Stimulated activated CD8-positive, alpha-beta memory T cell treated with anti-CD3 and anti-CD28 coated beads, Interleukin-4, amount 100 ng/mL, for 1 hour (primary cell): ENCODE measurements at places on chromosomes 5 and 9.

GRCh38 chr9:131891598-131891997, 151.7 kb upstream of the RAPGEF1 start:
- no peak for DNase-seq

GRCh38 chr9:14418941-14419937, 105.3 kb upstream of the NFIB start:
- DNase-seq = no peak

GRCh38 chr9:135879237-135879601, 28.1 kb downstream of the CAMSAP1 start:
- DNase-seq = no peak

- DNase-seq = no peak
Observed at GRCh38 chr5:154095904-154096303, 57.1 kb downstream of the MFAP3 start.

DNA sequence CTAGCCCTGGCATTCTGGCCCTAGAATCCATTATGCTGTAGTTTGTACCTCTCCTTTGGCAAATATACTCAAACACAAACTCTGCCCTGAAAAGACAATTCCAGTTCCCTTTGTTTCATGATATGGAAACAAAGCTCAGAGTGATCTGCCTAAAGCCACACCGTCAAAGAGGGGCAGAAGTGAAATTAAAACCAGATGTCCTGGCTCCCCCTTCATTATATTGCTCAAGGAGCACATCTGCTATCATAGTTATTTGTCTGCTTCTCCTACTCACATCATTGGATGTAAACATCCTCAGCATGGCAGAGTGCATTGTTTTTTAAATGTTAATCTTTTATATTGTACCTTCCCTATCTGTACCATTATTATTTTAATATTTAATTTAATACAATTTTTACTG, 266.7 kb upstream of the SMARCA2 start:
- DNase-seq = no peak

- DNase-seq = no peak
Observed at GRCh38 chr9:93357649-93358048, 93.8 kb upstream of the FAM120A start.

DNA sequence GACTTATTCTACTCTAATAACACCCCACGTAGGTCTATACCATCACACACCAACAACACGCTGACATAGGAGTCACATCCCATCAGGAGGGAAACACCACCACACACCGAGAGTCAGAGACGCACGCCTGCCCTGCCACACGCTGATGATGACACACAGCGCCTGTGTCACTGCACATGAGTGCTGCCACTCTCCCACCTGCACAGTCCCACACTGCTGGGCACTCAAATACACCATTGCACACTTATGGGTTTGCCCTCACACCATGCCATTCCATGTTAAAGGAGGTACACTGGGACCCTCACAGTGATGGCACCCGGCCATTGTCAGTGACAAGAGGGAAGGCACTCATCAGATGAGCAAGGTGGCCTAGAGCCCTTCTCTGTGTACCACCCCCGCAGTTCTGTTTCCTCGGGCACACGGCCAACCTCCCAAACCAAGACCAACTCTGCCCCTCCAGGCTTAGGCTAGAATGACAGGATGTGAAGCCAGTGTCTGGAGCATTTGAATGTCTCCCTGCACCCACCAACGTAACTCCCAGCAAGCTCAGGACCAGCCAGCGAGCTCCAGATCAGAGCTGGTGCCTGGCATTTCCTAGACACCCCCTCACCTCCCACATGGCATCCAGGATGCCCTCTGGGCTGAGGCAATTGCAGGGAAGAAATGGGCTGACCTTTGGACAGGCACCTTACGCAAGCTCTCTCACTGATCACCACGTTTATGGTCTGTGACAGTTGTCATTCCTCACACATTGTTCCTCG, 3.6 kb upstream of the CPLX2 start:
- DNase-seq = no peak

DNA sequence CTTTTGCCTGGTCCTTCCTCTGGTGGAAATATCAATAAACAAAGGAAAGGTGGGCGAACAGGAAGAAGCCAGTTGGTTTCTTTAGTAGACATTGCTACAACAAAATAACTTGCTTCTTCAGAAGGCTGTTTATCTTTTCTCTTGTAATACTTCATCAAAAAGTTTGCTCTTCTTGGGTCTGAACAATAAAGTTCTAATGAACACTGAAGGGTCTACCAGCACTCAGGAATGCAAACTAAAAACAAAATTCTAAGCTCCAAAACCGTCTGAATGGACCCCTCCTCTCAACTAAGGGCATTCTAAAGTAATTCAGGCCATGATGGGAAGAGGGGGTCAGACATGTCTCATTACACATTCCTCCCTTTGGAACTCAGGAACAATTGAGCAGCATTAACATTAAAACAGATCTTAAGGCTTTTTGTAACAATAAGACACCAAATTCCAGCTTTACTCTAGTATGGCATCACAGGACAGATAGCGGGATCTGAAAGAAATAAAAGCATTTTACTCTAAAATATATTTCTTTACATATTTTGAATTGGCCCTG, 2.3 kb downstream of the TBCA start:
- no peak for DNase-seq

DNA sequence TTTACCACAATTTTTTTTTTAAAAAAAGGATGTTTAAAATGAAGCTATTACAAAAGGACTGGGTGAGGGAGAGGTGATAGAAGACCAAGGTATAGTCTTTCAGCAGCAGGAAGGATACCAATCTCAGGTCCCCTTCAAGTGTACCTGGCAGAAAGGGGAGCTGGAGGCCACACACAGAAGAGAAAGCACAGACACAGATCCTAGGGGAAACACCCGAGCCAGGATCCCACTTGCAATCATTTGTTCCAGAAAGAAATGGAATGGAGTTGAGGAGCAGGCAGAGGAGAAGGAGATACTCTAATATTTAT, 5.6 kb downstream of the GNPDA1 start:
- no peak for DNase-seq

- no peak for DNase-seq
Observed at GRCh38 chr5:127549551-127549950, 32.1 kb downstream of the PRRC1 start.

- no peak for DNase-seq
Observed at GRCh38 chr5:131854134-131854533, 57.3 kb upstream of the FNIP1 start.

DNA sequence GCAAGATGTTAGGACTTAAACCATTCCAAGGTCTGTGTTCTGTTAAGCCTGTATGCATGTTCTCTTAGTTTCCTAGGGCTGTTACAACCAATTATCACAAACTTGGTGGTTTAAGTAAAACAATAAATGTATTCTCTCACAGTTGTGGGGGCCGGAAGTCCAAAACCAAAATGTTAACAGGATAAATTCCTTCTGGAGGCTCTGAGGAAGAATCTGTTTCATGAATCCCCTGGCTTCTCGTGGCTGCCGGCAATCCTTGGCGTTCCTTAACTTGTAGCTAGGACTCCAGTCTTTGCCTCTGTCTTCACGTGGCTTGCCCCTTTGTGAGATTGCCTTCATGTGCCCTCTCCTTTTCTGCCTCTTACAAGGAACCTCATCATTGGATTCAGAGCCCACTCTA, 30.4 kb downstream of the FEM1C start:
- DNase-seq = no peak

- no peak for DNase-seq
Observed at GRCh38 chr9:88747768-88748167, 212.8 kb downstream of the NXNL2 start.

- no peak for DNase-seq
Observed at GRCh38 chr5:81854485-81854884, 103.6 kb upstream of the SSBP2 start.

GRCh38 chr9:89879276-89879675, 274.5 kb downstream of the GADD45G start:
- DNase-seq = no peak

- no peak for DNase-seq
Observed at GRCh38 chr9:123120131-123120530, 86.7 kb downstream of the GPR21 start.

GRCh38 chr5:7615566-7616061, 219.7 kb downstream of the ADCY2 start:
- no peak for DNase-seq

DNA sequence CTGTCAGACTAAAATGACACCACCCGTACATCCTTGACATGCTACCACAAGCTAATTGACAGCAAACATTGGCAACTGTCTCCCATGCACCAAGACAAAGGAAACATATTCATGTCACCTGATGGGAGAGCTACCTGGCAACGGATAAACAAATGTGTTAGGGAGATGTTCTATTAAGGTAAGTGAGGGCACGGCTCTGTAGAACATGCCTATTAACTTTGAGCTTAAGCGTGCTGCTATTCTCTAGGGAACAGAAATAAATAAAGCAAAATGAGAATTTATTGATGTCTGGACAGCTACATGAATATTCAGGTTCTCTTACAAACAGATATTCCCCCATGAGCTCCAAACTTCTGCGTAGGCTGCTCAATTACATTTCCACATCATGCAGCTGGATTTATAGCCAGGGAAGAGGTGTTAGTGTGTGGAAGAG, 361.4 kb upstream of the RFX3 start:
- no peak for DNase-seq

DNA sequence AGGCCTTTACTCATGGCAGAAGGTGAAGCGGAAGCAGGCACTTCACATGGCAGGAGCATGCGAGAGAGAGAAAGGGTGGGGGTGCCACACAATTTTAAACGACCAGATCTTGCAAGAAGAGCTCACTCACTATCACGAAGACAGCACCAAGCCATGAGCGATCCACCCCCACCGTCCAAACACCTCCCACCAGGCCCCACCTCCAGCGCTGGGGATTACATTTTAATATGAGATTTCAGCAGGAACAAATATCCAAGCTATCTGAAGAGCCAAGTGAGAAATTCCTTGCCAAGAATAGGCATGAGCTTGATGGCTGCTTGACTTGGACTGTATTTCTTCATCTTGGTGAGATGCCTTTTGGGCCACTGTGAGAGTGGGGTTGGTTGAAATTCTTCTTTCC, 88.0 kb downstream of the PDZD2 start:
- no peak for DNase-seq
